Uterus (tissue), 4 donors: ENCODE measurements at places on chromosomes 2 and 18.

GRCh38 chr2:68436270-68436669 lies 30.8 kb downstream of the FBXO48 start:
- no peak for DNase-seq

DNA sequence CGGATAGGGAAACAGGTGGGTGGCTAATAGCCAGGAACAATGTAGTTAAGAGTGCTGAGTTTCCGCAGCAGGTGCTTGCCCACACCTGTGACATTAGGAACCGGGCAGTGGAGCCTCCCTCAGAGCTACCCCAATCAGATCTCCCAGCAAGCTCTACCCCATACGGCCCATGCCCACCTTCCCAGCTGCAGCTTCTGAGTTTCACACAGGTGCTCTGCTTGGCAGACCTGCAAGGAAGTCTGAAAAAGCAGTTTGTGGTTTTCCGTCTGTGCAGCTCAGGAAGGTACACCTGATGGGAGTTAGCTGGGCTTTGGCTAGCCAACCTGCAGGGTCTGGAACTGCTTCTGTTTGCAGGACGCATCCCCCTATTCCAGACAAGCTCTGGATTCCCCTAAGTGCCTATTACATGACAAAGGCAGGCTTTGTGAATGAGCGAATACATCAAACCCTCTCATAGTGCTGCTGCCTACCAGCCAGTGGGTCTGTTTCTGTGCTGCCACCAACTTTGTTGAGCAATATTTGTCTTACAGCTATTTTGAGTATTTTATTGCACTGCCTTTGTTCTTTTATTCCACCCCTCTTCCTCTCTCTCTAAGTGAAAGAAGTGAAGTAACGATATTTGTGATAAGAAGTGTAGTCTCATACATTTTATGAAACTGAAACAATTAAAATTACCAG lies 24.7 kb upstream of the CEP68 start:
- no peak for DNase-seq

- DNase-seq = no peak
These were observed 133.5 kb downstream of the TANC1 start for GRCh38 chr2:159101755-159102489.

GRCh38 chr2:201150454-201151020 lies 32.4 kb upstream of the CASP10 start:
- no peak for DNase-seq

- DNase-seq = no peak
These were observed 356.1 kb upstream of the ETAA1 start for GRCh38 chr2:67041051-67041450.

DNA sequence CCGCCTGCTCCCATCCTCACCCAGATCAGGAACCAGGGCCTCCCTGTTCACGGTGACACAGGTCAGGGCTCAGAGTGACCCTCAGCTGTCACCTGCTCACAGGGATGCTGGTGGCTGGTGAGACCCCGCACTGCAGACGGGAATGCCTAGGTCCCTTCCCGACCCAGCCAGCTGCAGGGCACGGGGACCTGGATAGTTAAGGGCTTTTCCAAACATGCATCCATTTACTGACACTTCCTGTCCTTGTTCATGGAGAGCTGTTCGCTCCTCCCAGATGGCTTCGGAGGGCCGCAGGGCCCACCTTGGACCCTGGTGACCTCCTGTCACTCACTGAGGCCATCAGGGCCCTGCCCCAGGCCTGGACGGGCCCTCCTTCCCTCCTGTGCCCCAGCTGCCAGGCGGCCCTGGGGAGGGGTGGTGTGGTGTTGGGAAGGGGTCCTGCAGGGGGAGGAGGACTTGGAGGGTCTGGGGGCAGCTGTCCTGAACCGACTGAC lies 31.7 kb downstream of the GPC1 start:
- peak; percentile 12 for DNase-seq

DNA sequence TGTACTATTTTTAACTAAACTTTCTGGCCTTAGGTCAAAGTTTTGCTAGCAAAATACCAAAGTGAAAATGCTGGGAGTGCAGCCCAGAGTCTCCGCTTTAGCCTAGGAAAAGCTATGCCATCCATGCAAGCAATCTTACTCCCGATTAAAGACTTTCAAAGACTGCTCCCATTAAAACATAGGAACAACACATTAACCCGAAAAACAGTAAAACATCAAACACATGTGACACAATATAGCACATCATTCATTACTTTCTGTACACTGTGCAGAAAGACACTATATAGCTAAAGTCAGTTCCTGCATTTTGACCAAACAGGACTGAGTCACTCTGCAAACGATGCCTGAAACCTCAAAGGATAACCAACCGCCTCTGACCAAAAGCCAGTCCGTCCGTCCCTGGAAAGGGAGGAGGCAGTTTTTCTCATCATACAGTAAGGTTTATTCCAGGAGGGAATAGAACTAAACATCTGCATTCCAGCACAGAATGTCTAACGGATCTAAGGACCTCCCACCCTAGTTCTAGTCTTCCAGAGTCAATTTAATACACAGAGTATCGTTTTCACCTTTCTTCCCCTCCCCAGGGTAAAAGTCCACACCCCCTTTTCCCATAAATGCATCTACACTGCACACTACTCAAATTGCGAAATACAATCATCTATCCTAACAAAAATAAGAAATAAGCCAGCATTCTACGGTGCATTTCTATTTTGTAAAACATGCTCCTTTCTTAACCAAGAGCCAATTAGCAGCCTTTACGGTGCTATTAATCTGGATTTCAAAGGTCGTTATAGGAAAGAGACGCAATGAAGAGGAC lies 1.7 kb downstream of the ROCK2 start:
- no peak for DNase-seq

- no peak for DNase-seq
These were observed 82.4 kb downstream of the DDX1 start for GRCh38 chr2:15673919-15674636.

- no peak for DNase-seq
These were observed 78.9 kb upstream of the DAPL1 start for GRCh38 chr2:158716121-158716791.

- DNase-seq = no peak
These were observed 22.0 kb downstream of the AP1S3 start for GRCh38 chr2:223815186-223815883.

- peak; percentile 46 for DNase-seq
These were observed 21.0 kb upstream of the PAX3 start for GRCh38 chr2:222319586-222320435.

GRCh38 chr2:239329972-239330572 lies 70.7 kb downstream of the HDAC4 start:
- no peak for DNase-seq

- DNase-seq = no peak
These were observed 74.5 kb downstream of the TMEM17 start for GRCh38 chr2:62431512-62431911.

DNA sequence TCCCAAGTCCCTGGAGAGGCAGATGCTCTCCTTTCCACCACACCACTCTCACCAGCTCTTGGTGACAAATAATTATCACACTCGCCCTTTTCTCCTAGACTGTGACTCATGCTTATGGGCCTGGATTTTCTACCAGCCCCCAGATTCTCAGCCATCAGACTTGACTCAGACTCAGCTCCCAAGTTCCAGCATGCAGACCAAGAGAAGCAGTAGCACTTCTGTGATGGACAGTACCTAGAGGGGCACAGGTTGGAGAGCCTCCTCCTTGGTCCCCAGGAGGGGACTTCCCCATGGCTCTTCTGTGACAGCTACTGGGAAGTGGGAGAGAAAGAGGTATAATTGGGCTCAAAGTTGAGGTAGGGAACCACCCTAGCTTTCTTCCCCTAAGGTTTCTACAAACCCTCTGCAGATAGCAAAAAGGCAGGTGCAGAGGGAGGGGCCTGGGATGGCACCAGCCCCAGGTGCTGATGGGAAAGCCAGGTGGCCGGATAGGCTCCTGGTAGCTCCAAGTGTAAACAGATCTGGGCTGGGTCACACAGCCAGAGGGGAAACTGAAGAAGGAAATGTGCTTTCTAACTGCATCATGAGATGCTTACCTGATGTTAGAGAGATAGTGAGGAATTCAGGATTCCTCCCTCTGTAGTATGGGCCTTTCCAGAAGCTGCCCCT lies 4.1 kb downstream of the TCF23 start:
- DNase-seq = no peak

DNA sequence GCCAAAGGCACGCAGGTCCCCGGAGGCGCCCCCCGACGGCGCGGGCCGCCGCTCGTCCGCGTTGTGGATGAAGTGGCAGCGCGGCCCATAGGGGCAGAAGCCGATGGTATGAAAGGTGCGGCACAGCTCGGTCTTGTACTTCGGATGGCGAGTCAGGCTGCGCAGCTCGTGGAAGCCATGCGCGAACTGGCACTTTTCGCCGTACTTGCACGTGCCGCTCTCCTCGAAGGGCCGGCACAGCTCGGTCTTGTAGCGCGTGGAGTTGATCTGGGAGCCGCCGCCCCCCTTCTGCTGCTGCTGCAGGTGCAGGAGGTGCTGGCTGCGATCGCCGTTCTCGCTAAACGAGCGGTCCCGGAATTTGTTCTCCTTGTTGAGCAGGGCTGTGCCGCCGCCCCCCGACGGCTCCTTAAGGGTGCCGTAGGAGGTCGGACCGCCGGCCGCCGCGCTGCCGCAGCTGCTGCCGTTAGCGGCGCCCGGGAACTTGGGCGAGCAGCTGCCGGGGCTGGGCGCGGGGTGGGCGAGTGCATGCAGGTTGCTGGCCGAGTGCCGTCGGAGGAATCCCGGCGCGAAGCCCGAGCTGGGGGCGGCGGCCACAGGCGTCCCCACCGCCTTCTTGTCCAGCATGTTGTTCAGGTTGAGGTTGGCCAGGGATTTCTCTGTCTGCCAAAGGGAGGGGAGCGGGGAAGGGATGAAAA lies 1.2 kb downstream of the ZFP36L2 start:
- DNase-seq = peak; percentile 65

GRCh38 chr2:214542866-214543265 lies 132.0 kb downstream of the VWC2L start:
- no peak for DNase-seq

- DNase-seq = no peak
These were observed 41.6 kb downstream of the EEF1B2 start for GRCh38 chr2:206201075-206201848.

DNA sequence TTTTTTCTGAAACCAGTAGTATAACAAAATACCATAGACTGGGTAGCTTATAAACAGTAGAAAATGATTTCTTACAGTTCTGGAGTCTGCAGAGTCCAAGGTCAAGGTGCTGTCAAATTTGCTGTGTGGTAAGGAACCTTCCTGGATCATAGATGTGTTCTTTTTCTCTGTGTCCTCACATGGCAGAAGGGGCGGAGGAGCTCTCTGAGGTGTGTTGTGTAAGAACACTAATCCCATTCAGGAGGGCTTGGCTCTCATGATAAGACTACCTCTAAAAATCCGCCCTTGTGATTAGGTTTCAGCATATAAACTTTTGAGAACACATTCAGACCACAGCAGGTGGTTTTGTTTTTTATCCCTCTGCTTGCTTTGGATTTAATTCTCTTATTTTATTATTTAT lies 25.7 kb downstream of the ANKRD62 start:
- DNase-seq = no peak

DNA sequence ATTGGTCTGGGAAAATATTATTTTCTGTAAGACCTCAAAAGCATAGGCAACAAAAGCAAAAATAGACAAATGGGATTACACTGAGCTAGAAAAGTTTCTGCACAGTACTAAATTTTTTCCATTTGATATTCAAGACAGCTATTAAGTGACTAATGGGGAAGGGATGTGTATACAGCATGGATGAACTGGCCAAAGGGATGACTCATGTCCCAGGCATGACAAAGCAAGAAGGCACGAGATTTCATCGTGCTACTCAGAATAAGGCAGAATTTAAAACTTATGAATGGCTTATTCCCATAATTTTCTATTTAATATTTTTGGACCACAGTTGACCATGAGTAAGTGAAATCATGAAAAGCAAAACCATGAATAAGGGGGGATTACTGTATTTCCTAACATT lies 1250.1 kb upstream of the GYPC start:
- no peak for DNase-seq

DNA sequence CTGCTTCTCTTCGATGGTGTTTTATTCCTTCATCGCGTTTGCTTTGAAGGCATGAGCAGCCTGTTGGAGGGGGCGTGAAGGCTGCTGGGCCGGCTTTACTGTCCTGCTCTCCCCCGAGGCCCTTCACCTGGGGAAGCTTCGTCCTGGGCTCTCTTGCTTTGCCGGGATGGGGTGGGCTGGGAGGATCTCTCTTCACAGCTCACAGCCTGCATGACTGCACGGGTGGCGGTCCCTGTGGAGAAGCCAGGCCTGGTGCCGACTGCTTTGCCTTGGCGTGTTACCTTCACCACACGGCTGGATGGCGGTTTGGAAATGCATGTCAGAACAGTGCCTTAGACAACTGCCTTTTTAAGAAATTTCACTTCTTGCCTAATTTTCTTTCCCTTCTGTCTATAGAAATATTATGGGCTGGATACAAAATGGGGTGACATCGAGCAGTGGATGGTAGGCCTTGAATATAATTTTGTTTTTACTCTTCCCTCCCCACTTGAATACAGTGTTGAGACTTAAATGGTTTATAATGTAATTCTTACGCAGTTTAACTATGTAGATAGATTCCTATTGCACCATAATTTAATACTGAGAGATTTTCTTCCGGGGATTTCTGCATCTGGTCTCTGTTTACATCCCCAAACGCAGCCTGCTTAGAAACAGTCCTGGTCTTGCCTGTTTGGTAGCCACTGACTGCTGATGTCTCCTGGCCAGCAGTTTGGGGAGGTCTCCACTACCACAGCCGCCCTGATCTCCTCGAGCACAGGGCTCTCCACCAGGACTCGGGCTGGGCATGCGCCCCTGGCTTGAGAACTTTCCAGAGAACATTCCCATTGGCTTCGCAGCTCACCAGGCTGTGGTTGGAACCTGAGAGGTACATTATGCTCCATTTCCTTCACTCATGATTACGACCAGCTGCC lies 81.0 kb upstream of the RBM44 start:
- DNase-seq = no peak

DNA sequence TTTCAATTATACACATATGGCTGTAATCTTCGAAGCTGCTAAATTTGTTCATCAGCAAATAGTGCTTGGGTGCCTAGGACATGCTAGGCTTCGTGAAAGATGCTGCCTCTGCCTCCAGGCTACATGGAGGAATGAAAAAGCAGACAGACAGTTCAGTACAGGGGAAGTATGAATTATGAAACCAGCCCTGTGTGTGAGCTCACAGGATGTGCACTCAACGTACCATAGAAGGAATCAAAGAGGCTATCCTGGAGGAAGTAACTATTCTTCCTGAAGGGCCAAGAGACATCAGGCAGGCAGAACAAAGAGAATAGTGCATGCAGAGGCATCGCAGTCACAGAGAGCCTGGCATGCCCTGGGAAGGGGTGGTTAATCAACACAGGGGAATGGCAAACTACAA lies 61.4 kb downstream of the DYM start:
- no peak for DNase-seq

DNA sequence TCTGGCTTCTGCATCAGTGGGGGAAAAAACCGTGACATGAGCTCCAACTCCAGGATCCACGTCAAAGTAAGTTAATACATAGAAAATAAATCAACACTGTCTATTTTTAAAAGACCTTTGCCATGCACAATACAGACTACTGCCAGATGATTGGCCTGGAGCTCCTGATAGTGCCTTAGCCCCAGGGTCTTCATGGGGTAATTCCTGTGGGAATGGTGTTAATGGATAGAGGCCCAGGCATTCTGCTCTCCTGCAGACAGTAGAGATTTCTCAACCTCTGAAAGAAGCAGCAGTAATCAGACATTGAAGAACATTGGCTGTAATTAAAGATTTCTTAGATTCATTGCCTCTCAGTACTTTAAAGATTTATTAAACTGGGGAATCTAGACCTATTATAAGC lies 4.3 kb upstream of the PLCL1 start:
- DNase-seq = no peak
